ENCODE measurements at places on chromosomes 5 and 9. TPM values are rescaled to one million over a fixed set of nuclear protein-coding genes. Genes with fewer than 3 reads are reported as not detected.

- no peak overlapping the region for H3K27ac ChIP-seq
- H3K4me3 ChIP-seq, result no peak overlapping the region
- no peak for DNase-seq
- no peaks in the 10 kb centered on the region for H3K27me3 ChIP-seq
- H3K4me1 ChIP-seq, result no peaks in the 10 kb centered on the region
Measured at GRCh38 chr9:125608489-125609224, 98.4 kb downstream of the MAPKAP1 start.

DNA sequence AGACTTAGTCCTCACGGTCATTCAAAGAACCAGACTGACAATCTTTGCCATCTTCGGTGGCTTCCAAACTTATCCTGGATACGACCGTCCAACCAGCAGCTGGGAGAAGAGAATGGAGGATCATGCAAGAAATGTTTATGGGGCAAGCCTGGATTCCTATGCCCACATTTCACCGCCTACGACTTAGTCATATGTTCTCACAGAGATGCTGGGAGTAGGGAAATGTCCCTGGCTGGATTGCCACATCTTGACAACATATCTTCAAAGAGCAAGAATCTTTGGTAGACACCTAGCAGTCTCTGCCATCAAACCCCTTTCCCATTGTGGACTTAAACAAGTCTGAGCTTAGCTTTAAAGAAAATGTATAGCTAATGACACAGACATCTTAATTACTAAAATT, 5.0 kb downstream of the MED7 start:
- H3K27ac ChIP-seq, result no peak overlapping the region
- H3K4me3 ChIP-seq, result no peak overlapping the region
- no peaks in the 10 kb centered on the region for H3K4me1 ChIP-seq
- DNase-seq, result no peak

GRCh38 chr5:72452515-72453245, 54.5 kb downstream of the ZNF366 start:
- H3K4me3 ChIP-seq, result no peak overlapping the region
- peaks cover 22% of the 10 kb centered on the region for H3K27me3 ChIP-seq
- no peak for DNase-seq
- H3K27ac ChIP-seq, result no peak overlapping the region
- H3K4me1 ChIP-seq, result peaks cover 15% of the 10 kb centered on the region

GRCh38 chr5:133496631-133497030, 115.7 kb downstream of the FSTL4 start:
- peaks cover 95% of the 10 kb centered on the region for H3K27me3 ChIP-seq
- no peaks in the 10 kb centered on the region for H3K4me1 ChIP-seq
- H3K36me3 ChIP-seq, result no peaks in the 10 kb centered on the region
- no peak for DNase-seq
- no peak overlapping the region for H3K4me3 ChIP-seq

- no peak for DNase-seq
- no peak overlapping the region for H3K27ac ChIP-seq
- H3K36me3 ChIP-seq, result no peaks in the 10 kb centered on the region
- no peak overlapping the region for H3K4me3 ChIP-seq
- peaks cover 15% of the 10 kb centered on the region for H3K4me1 ChIP-seq
Measured at GRCh38 chr9:23621188-23621587, 204.9 kb downstream of the ELAVL2 start.

Gene LEAP2
- 2.8 TPM for total RNA-seq

Gene FBLL1
- total RNA-seq, result 4.9 TPM

Gene GFPT2
- 0.12 TPM for total RNA-seq

Gene HTR4
- total RNA-seq, result not detected

Gene CARTPT
- not detected for total RNA-seq

Gene SLC23A1
- 2.8 TPM for total RNA-seq

Measured in Calu3 (cell line).